ENCODE measurements at places on chromosomes 7 and 10.

DNA sequence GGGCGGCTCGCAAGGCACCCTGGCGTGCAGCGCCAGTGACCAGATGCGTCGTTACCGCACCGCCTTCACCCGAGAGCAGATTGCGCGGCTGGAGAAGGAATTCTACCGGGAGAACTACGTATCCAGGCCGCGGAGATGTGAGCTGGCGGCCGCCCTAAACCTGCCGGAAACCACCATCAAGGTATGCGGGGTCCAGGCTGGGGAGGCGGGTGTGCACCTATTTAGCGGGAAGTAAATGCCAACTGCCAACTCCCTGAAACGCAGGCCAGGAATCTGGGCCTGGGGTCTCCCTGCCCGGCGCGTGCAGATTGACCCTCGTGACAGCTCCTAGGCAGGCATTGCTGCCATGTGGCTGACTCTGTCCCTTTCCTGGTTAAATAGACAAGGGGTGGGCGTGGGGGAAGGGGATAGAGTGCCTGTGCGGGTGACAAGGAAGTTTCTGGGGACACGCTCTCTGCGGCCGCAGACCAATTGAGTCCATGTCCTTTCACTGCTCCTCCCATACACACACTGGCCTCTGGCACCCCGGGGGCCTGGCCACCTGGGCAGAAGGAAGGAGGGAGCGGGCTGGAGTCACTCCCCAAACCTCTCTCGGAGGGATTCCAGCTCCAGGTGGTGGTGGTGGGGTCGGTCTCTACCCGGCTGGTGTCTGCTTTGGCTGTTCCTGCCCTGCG, 2.7 kb downstream of the EVX1 start:
- DNase-seq = no peak

- no peak for DNase-seq
Observed at GRCh38 chr7:14626076-14626475, 276.5 kb downstream of the DGKB start.

GRCh38 chr7:84631913-84632312, 437.3 kb upstream of the SEMA3A start:
- no peak for DNase-seq

GRCh38 chr7:146565872-146566271, 449.3 kb downstream of the CNTNAP2 start:
- DNase-seq = no peak

GRCh38 chr10:78686444-78687060, 382.2 kb upstream of the ZMIZ1 start:
- no peak for DNase-seq

Data from anterior cingulate cortex (tissue), 58 donors.